ENCODE measurements at places on chromosomes 5 and 9.

DNA sequence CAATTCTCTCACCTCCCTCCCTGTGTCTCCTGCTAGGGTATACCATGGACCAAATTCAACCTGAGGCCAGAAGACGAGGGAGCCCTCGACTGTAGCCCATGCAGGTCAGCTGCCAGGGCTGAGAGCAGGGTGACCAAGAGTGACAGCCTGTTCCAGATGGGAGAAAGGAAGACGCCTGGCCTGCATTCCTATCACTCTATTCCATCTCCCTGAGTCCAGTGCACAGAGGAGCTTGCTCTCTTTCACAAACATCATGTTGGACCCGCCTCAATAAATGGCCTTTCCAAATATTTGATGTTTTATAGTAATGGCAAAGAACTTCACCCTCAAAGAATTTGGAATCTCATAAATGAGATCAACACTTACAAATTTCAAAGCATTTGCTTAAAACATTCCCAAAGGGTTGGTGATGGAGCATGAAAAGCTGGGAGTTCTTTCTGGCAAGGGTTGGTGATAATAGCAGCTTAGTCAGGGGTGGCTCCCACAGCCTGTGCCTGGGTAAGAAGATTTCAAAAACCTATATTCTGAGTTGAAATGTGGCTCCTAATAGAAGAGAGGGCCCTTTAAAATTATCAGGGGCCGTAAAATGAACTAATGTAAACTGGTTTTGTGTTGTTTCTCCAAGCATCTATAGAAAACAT is 393.1 kb downstream of the EFNA5 start:
- DNase-seq = no peak

GRCh38 chr9:88991066-88992034 is at the start of gene S1PR3:
TSS of gene S1PR3 (plus strand) at chr9:88991468. CDS start at chr9:89001201, 9,733 bp downstream.
- no peak for DNase-seq

GRCh38 chr5:143931476-143931875 is 119.5 kb downstream of the HMHB1 start:
- DNase-seq = no peak

GRCh38 chr5:11507156-11507910 is 396.9 kb downstream of the CTNND2 start:
- no peak for DNase-seq

DNA sequence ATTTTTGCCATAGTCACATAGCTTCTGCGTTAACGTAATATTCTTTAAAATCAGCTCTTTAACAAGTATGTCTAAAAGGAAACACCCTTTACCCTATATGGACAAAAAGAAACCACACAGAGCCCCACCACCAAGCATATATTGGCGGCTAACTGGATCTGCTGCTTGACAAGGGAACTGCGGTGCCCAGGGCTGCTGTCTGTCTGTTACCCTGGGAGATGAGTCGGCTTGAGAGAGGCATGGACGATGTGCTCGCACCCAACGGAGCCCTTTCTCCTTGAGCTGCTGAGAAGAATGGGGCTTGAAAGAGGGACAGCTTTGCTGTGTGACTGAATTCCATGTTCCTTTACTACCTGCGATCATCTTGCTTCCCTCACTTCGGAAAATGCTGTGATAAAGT is 158.6 kb upstream of the SHB start:
- DNase-seq = no peak

DNA sequence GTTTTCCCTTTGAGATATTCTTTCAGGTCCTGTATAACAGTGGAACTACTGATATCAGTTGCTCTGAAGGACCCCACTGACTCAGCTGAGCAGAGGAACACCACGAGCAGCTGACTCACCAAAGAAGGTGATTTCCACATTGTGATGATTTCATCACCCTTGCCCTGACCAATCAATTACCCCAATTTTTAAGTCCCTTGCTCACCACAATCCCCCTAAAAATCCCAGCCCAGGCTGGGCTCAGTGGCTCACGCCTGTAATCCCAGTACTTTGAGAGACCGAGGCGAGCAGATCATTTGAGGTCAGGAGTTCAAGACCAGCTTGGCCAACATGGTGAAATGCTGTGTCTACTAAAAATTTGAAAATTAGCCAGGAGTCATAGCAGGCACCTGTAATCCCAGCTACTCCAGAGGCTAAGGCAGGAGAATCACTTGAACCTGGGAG is 125.3 kb upstream of the ABCA1 start:
- no peak for DNase-seq

DNA sequence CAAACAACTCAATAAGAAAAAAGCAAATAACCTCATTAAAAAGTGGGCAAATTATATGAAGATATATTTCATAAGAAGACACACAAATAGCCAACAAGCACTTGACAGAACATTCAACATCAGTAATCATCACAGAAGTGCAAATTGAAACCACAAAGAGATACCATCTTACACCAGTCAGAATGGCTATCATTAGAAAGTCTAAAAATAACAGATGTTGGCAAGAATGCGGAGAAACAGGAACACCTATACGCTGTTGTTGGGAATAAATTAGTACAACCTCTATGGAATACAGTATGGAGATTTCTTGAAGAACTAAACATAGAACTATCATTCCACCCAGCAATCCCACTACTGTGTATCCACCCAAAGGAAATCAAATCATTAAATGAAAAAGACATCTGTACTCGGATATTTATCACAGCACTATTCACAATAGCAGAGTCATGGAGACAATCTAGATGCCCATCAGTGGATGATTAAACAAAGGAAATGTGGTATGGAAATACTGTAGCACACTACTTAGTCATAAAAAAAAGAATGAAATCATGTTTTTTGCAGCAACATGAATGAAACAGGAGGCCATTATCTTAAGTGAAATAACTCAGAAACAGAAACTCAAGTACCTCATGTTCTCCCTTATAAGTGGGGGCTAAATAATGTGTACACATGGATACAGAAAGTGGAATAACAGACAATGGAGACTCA is 106.8 kb upstream of the FST start:
- DNase-seq = no peak

- no peak for DNase-seq
These were observed 59.9 kb upstream of the ZFR start for GRCh38 chr5:32504329-32504988.

- DNase-seq = no peak
These were observed at the start of gene PCDHA10 for GRCh38 chr5:140855772-140856674. TSS of gene PCDHA10 (plus strand) at chr5:140855897. CDS start at chr5:140856049, 152 bp downstream.

DNA sequence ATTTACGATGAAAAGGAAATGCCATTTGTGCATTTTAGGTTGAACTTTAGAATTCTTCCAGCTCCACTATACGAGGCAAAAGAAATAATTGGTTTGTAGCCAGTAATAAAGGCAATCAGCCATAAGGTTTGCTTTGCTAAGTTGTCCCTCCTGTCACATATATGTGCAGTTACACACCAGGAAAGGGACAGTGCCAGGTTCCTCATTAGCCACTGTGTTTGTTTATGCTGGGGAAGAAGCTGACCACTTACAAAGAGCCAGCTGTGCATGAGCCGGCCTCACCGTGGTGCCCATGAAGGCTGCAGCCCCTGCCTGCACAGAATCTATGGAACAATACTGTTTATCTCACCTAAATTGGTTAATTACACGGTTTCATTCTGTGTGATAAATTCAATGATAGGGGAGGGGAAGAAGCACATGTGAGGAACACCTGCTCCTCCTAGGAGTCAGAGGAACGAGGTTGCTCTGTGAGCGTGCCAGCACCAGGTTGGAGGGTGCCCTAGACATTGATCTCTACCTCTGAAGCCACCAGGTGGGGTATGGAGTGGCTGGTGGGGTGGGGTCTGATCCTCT is 173.8 kb upstream of the DAP start:
- DNase-seq = no peak

DNA sequence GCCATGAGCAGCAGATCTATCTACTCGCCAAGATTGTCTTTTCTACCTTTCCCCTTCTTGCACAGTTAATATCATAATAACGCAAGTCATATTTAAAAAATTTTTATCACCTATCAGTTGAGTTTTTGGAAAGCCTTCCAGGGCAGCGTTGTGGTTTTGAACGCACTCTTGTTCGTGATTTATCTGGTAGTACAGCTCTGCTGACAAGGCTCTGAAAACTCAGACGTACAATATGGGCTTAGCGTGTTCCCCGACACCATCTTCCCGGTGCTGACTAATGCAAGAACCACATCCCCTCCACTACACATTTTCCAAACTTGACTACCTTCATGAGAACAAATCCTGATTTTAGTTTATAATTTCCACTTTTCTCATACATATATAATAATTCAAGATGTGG is 1.6 kb upstream of the NFIL3 start:
- no peak for DNase-seq

DNA sequence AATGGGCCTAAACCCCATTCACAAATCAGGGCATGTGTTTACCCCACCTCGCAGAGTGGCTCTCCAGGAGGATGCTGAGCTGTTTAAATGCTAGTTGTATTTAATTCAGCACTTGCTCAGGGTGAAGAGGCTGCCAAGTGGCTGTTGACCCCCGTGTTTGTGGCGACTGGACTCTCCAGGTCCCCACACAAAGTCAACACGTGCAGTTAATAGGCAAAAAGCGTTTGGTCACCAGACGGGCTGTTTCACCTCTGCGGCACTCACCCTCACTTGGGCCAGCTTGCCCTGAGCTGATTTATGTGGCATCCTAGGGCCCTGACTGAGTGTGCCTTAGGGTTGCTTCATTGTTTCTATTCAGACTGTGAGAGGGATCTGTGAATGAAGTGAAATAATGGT is 152.3 kb downstream of the GAS1 start:
- DNase-seq = no peak

DNA sequence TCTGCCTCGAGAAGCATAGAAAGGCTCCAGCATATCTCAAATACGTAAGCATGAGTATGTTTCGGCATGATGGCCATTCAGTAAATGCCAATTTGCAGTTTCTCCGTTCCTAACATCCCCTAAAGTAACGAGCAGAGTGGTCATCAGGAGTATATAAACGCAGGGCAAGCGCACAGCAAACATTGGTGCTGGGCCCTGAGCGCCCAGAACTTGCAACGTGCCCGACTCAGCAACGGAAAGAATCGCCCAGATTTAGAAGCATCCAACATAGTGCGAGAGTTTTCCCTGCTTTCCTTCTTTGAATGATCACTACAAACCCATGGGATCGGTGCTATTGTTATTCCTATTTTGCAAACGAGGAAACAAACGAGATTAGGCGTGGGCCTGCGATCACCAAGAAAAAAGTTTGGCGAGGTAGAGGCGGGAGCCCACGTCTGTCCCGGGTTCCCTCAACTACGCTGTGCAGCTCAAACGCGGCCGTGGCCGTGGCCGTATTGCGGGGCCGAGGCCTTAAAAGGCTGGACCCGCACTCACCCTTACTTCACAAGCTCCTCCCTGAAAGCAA is 505 bp downstream of the RPS14 start:
- DNase-seq = no peak

DNA sequence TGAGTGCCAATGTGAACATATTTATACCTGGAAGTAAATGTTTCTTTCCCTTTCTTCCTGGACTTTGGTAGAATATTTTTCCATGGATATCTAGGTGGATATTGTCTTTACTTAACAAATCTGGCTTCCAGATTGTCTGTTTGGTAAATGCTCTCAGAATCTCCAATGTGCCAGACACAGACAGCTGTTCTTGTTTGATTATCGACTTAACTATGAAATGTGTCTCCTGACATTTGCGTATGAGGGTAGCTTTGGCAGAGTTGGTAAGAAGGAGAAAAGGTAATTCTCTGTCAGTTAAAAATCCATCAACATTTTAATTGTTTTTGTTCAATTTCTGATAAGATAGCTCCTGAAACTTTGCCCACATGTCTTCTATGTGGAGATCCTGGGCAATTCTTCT is 196.4 kb upstream of the NUDT12 start:
- DNase-seq = no peak
